ENCODE measurements at places on chromosomes 16 and 17.

- DNase-seq: no peak
These were observed 77.5 kb downstream of the SYCE1L start for GRCh38 chr16:77276661-77277060.

- DNase-seq: no peak
These were observed 35.1 kb downstream of the MARF1 start for GRCh38 chr16:15607700-15608396.

GRCh38 chr17:77312786-77313599, 172.2 kb downstream of the SEC14L1 start:
- DNase-seq: peak; percentile 79

DNA sequence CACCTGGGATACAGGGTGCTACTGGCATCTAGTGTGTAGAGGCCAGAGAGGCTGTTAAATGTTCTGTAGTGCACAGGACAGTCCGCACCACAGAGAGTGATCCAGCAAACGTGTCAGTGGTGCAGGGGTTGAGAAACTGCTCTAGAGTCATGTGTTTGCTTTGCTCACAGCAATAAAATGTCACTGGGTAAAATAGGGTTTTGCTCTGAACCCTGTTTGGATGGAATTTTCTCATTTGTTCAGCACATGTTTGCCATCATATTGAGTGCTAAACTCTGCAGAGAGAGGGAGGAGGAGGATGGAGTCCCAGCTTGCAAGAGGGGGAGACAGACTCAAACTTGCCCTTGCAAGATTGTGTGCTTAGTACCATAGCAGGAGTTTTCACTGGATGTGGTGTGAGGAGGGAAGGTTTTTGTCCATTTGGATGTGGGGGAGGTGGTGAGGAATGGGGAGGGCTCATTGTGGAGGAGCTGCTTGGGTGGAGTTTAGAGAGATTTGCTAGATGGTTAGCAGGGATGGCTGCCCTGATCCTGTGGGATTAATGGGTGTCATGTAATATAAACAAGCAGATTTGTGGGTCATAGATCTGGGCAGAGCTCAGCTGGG, 11.8 kb downstream of the PLCG2 start:
- no peak for DNase-seq

GRCh38 chr16:84738255-84739038, 38.6 kb downstream of the USP10 start:
- peak; percentile 63 for DNase-seq

All from AG08395 (cell line).